ENCODE measurements at places on chromosomes 6 and 20. TPM values are rescaled to one million over a fixed set of nuclear protein-coding genes. Genes with fewer than 3 reads are reported as not detected.

The PPDPF gene
- polyA plus RNA-seq: 95.1 TPM

The SLC22A3 gene
- not detected for polyA plus RNA-seq

The IMPG1 gene
- polyA plus RNA-seq: not detected

The SLC22A2 gene
- not detected for polyA plus RNA-seq

The RCAN2 gene
- polyA plus RNA-seq: 38.9 TPM

The FAM217A gene
- polyA plus RNA-seq: not detected

The GABRR1 gene
- polyA plus RNA-seq: 0.36 TPM

The TDRD6 gene
- 0.84 TPM for polyA plus RNA-seq

The WASF1 gene
- polyA plus RNA-seq: 89.7 TPM

The RBM39 gene
- polyA plus RNA-seq: 839 TPM

The BACH2 gene
- 45.5 TPM for polyA plus RNA-seq

The FAM110A gene
- polyA plus RNA-seq: 8.0 TPM

The CYP21A2 gene
- polyA plus RNA-seq: 1.9 TPM

The CCN6 gene
- not detected for polyA plus RNA-seq

The HCRTR2 gene
- polyA plus RNA-seq: 7.5 TPM

The CDSN gene
- polyA plus RNA-seq: not detected

The ANKEF1 gene
- polyA plus RNA-seq: 3.5 TPM

The RFX6 gene
- not detected for polyA plus RNA-seq

The HLA-DQB2 gene
- polyA plus RNA-seq: not detected

The CCDC170 gene
- 0.15 TPM for polyA plus RNA-seq

Data from neural cell (in vitro differentiated cells).